ENCODE measurements at places on chromosomes 11 and 22. TPM values are rescaled to one million over a fixed set of nuclear protein-coding genes. Genes with fewer than 3 reads are reported as not detected.

- DNase-seq = no peak
Observed at GRCh38 chr22:23823331-23823791, 15.4 kb downstream of the DERL3 start.

The BIK gene
- total RNA-seq = 23.5 TPM

DNA sequence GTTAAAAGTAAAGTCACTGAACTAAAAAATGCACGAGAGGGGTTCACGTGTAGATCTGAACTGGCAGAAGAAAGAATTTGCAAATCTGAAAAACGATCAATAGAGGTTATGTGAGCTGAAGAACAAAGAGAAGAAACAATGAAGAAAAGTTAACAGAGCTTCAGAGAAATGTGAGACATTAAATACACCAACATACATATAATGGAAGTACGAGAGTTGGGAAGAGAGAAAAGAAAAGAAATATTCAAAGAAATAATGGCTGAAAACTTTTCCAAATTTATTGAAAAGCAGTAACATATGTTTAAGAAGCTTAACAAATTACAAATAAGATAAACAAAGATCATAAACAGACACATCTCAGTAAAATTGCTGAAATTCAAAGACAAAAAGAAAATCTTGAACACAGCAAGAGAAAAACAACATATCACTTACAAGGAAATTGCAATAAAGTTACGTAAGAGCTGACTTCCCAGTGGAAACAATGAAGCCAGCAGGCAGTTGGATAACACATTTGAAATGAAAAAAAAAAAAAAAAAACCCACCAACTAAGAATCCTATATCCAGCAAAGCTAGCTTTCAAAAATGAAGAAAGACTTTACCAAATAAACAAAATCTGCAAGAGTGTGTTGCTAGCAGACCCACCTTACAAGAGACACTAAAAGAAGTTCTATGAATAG lies 56.8 kb downstream of the EMSY start:
- no peak for DNase-seq

DNA sequence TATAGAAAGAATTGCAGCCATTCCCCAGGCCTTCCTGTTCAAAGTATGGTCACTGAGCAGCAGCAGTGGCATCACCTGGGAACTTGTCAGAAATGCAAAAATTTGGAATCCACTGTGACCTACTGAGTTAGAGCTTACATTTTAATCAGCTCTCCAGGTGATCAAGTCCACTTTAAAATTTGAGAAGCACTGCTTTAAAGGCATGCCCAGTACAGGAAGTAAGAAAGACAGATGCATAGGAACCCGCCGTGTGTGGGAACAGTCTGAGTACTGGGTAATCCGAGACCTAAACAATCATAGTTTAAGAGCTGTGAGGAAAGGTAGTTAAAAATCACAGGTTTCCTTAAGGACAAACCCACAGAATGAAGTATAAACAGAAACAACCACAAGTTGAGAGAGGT lies 462.4 kb downstream of the RAB38 start:
- no peak for DNase-seq

- no peak for DNase-seq
Observed at GRCh38 chr22:36569999-36570398, 41.0 kb upstream of the EIF3D start.

DNA sequence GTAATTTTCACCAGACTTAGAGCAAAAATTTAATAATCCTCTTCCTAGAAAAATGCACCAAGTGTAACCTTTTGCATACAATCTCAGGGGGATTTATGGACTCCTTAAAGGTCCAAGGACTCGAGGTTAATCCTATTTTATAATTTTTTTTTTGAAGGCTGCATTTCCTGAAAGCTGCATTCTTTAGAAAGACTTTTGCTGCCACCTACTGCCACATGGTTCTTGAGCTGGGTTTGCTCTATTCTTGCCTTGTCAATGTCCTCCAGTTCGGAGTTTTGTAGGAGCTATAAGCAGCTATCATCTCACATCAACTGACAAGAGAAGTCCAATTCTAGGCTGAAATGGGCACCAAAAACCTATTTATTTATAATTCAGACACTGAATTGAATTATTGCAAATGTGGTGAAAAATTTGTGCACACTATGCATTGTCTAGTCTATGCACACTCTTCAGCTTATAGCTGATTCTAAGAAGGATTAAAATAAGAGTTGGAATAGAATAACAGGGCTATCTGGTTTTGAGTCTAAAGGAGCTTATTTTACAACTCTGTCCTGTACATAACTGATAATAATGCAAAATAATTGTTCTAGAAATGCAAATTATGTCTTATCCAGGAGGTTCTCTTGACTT lies 31.3 kb downstream of the TRAF6 start:
- DNase-seq = peak; percentile 30

GRCh38 chr11:115134926-115135325 lies 369.3 kb downstream of the CADM1 start:
- DNase-seq = no peak

The RGL4 gene
- total RNA-seq = not detected

DNA sequence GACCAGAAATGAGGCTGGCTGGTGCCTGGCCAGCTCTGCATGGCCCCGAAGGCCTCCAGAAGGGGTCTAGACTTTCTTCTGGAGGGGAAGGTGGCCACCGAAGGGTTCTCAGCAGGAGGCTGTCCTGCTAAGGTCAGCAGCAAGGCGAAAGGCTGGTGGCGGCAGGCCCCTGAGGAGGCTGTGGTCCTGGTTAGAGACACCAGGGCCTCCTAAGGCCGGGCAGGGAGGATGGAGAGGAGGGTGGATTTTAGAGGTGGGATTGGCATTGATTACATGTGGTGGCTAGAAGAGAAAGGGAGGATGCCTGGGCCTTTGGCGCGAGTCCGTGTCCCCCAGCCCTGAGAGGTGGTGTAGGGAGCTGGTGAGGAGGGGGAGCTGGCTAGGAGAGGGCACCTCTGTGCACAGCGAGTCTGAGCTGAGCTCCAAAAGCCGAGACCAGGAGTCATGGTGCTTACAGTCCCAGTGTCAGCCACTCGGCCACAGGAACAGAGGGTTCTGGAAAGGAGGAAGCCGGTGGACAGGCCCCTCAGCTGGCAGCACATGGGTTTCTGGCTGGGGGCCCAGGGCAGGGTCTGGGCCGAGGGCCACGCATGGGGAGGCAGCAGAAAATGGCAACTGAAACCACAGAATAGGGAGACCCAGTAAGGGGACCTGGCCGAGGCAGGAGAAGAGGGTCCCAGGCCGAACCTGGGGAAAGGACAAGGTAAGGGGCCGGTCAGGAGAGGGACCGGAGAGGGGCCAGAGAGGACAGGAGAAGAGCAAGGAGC lies 2.5 kb downstream of the FERMT3 start:
- DNase-seq = no peak

GRCh38 chr22:27987557-27987956 lies 68.5 kb upstream of the PITPNB start:
- no peak for DNase-seq

DNA sequence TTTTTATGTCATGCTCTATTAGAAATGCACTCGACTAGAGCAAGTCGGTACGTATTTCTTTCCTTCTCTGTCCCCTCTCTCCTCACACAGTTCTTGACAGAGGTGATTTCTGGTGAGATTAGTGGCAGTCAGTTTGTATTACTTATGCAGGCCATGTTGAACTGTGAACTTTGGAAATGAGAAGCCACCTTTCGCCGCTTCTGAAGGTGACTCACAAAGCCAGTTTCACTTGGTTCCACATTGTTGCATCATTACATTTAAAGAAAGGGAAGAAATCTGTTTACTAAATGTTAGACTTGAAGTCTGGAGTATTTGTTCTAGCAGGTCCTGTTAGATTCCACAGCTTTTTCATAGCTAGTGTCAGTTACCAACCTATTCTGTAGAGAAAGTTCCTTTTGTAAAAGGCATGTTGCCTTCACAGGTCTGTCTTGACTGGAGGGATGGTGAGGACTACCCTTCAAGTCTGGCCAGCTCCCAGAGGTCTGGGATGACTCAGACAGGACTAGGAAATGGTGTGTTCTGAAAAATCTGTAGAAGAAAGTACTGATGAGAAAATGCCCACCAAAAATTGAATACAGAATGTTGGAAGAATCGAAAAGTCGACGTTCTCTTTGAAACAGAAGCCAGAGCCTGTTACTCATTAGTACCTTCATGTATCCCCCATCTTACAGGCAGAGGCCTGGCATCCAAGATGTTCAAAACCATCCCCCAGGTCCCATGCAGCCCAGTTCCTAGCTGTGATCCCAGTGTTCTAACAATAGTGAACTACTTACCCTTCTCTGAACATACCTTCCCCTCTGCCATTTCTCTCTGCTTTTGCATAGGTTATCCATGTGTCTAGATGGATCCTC lies 181.4 kb downstream of the DBX1 start:
- no peak for DNase-seq

The AKIP1 gene
- 5.2 TPM for total RNA-seq

DNA sequence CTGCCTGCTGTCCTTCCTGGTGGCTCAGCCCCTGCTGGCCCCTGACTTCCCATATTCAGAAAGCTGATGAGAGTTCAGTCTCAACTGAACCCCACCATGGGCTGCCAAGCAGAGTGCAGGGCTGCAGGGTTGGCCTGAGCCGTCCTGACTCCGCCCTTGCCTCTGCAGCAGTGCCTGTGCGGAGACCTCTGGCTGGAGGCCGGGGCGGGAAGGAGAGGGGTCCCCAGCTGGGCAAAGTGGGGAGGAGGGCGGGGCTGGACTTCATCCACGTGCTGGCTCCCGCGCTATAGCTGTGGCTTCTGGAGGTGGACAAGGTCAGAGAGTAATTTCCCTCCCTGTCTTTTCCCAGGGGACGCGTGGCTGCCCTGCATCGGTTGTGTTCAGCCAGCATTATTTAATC lies 13.6 kb downstream of the GLB1L3 start:
- no peak for DNase-seq

The CLP1 gene
- total RNA-seq = not detected

GRCh38 chr11:8081591-8082250 lies 710 bp downstream of the TUB start:
- no peak for DNase-seq

GRCh38 chr11:128627666-128628324 lies 40.4 kb upstream of the ETS1 start:
- no peak for DNase-seq

The MUC6 gene
- total RNA-seq = not detected

The HBB gene
- 1.1 TPM for total RNA-seq

Measured in transverse colon (tissue), 4 donors.